ENCODE measurements at places on chromosomes 12 and 14.

- no peak for DNase-seq
Observed at GRCh38 chr12:106914796-106915634, 40.7 kb upstream of the TMEM263 start.

- DNase-seq: peak; percentile 86
Observed at GRCh38 chr12:57127726-57128518, at the start of gene LRP1. Gene LRP1, plus strand, starts transcription at chr12:57128483. Its CDS starts 482 bp downstream, at chr12:57128965.

DNA sequence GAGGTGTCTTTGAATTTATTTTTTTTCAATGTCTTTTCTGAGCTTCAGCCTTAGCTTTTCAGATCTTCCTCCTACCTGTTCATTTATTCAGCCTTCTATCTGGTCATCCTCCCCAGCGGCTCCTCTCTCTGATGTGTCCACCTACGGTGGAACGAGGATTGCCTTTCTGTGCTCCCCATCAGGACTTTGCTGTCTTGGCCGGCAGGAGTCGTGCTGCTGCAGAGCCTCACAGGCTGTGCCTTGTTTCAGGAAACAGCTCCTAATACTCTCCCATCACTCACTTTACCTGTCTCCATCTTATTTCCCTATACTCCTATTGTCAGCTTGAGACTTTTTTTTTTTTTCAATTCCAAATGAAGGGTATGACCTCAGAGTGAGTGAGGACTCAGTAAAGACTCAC is 76.9 kb downstream of the KICS2 start:
- no peak for DNase-seq

DNA sequence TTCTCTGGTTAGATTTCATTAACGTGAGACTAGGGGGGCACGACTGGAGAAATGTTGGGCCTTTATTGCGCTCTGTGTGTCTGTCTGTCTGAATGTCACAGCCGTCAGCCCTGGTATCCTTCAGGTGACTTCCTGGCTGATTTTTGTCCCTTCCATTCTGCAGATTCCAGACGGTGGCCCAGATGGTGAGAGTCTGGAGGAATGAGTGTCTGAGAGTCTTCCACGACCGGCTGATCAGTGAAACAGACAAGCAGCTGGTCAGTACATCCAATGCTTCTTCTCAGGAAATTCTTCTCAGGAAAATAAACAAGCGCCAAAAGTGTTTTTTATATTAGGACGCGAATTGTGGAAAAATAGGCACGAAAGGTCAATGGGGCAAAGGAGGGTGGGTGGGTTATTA is 93.5 kb downstream of the CCDC92 start:
- DNase-seq: no peak

GRCh38 chr12:101939856-101940265 is 62.5 kb downstream of the DRAM1 start:
- peak; percentile 72 for DNase-seq

- no peak for DNase-seq
Observed at GRCh38 chr14:77120771-77121743, 20.5 kb downstream of the ZDHHC22 start.

- peak; percentile 4 for DNase-seq
Observed at GRCh38 chr14:26104717-26105116, 493.1 kb downstream of the NOVA1 start.

GRCh38 chr14:105348945-105349699 is 34.6 kb downstream of the PACS2 start:
- DNase-seq: no peak

DNA sequence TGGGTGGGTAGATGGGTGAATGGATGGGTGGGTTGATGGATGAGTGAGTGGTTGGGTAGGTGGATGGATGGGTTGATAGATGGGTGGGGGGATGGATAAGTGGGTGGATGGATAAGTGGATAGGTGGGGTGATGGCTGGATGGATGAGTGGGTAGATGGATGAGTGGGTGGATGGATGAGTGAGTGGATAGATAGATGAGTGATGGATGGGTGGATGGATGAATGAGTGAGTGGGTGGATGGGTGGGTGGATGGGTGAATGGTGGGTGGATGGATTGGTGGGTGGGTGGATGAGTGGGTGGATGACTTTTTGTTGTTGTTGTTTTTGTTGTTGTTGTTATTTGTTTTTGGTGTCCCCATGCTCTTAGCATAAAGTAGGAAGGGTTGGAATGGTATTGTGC is 45.5 kb downstream of the TBX5 start:
- DNase-seq: no peak

DNA sequence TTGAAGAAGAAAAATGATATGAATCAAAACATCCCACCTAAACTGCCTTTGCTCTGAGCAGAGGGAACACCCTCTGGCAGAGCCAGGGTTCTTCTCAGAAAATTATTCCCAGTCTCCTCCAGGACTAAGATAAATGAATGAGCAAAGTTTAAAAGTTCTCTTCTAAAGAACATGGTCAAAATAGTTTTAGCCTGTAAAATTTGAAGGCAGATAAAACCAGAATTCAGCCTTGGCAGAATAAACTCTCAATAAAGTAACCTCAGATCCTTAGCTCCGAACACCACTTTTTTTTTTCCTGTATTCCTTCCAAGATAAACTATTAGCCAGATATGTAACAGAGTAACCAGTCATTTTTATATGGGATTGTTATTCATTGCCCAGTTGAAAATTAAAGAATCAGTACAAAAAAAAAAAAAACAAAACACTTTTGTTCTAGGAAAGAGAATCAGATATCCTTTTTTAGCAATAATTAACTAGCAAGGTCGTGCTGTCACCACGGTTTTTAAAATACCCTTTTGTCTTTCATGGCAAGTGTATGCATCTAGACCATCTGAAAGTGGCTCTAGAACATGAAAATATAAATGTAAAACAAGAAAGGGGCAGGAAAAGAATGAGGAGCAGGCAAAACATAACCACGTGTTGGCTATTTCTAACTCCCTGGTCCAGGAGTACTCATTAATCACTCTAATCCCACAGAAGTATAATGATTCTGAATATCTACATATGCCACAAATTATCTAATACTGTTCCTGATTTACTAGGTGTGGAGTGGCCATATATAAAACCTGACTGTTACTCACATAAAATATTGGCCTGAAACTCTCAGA is 60.8 kb downstream of the CAPZA3 start:
- no peak for DNase-seq

- DNase-seq: peak; percentile 63
Observed at GRCh38 chr14:77325746-77326094, 4.9 kb downstream of the GSTZ1 start.

GRCh38 chr14:36916668-36917067 is 255.0 kb downstream of the PAX9 start:
- no peak for DNase-seq

- DNase-seq: no peak
Observed at GRCh38 chr12:107122452-107122958, 29.2 kb upstream of the CRY1 start.

- DNase-seq: no peak
Observed at GRCh38 chr12:74129702-74130101, 407.9 kb upstream of the ATXN7L3B start.

- no peak for DNase-seq
Observed at GRCh38 chr14:37969511-37969979, 238.2 kb upstream of the SSTR1 start.

GRCh38 chr12:58934528-58934927 is 14.2 kb upstream of the LRIG3 start:
- no peak for DNase-seq

DNA sequence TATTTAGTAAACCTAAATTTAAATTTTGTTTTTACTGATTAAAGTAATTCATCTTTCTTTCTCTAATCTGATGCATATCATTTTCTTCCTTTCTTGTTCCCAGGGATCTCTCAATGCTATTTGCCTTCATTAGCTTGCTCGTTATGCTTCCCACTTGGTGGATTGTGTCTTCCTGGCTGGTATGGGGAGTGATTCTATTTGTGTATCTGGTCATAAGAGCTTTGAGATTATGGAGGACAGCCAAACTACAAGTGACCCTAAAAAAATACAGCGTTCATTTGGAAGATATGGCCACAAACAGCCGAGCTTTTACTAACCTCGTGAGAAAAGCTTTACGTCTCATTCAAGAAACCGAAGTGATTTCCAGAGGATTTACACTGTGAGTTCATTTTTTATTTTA is 48.6 kb downstream of the VEZT start:
- DNase-seq: no peak

Measured in ELF-1 (cell line).